BJ (cell line): ENCODE measurements at places on chromosomes 11 and 22.

- no peak for DNase-seq
Observed at GRCh38 chr11:73875380-73875779, 1.3 kb downstream of the COA4 start.

- DNase-seq = no peak
Observed at GRCh38 chr22:23385678-23386631, 194.1 kb downstream of the IGLL1 start.

DNA sequence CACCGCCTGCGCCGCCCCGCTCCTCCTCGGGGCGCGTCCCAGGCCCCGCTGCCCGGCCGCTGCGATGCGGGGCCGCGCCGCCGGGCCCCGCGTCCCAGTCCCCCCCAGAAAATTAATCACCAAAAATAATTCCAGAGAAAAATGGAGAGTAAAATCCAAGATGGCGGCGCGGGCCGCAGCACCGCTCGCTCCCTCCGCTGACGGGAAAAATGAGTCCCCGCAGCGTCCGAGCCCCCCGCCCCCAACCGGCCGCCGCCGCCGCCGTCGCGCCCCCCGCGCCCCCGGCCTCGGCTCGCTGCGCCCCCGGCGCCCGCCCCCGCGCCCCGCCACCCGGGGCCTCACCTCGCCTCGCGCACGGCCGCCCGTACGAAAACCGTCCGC is at the start of gene KMT5B:
Gene KMT5B (minus strand): TSS at position 162 of the 381 bp plus-strand sequence. CDS start 23,220 bp downstream, outside the sequence.
- DNase-seq = no peak

- DNase-seq = no peak
Observed at GRCh38 chr11:117302228-117302627, 11.1 kb downstream of the BACE1-AS start.

DNA sequence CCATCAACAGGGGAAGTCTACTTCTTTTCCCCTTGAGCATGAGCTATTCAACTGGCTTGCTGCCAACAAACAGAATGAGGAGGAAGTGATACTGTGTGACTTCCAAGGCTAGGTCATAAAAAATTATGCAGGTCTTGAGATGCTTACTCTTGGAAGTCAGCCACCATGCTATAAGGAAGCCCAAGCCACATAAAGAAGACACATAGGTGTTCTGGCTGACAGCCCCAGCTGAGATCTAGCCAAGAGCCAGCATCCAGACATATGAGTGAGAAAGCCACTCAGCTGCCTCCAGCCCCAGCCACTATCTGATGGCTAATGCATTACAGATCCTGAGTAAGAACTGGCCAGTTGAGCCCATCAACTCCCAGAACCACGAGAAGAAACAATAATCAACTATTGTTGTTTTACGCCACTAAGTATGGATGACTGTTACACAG is 31.0 kb upstream of the PPP2R1B start:
- no peak for DNase-seq

GRCh38 chr11:119671051-119671450 is 57.9 kb downstream of the NECTIN1 start:
- peak; percentile 1 for DNase-seq

GRCh38 chr11:130308886-130309285 is 5.8 kb downstream of the ZBTB44 start:
- no peak for DNase-seq

DNA sequence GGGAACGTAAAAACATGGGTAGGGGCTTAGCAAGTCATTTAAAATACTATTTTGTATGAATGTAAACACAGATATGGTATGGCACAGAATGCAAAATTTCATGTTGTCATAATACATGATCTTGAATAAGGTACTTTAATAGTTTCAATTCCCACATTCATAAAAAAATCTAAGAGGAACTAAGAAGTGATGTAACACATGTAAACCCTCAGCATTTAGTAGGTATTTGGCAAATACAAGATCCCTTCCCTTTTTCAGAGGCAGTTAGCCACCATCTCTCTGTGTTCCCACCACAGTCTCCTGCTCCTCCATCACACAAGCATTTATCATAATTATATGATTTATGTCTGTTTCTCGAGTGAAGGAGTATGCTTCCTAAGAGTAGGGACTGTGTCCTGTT is 251.8 kb downstream of the TENM4 start:
- no peak for DNase-seq

GRCh38 chr11:27313157-27313821 is 49.7 kb downstream of the CCDC34 start:
- DNase-seq = no peak

DNA sequence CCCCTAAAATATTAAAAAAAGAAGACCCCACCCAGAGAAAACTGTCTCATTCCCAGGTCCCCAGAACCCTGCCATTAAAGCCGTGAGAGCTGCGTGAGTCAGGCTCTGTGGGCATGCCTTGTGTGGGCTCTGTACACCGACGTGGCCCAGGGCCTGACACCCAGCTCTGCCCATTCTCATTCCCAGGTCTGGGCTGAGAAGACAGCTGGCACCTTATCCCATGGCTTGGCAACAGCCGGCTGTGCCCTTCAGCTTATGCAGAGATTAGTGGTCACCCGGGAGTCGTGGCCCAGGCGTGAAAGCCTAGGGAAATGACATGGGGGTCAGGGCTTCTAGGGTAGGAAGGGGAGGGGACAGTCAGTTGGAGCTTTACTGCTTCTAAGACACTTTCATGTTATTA is 31.9 kb downstream of the OTOG start:
- DNase-seq = no peak

- no peak for DNase-seq
Observed at GRCh38 chr11:76379807-76380158, 1.1 kb downstream of the THAP12 start.

DNA sequence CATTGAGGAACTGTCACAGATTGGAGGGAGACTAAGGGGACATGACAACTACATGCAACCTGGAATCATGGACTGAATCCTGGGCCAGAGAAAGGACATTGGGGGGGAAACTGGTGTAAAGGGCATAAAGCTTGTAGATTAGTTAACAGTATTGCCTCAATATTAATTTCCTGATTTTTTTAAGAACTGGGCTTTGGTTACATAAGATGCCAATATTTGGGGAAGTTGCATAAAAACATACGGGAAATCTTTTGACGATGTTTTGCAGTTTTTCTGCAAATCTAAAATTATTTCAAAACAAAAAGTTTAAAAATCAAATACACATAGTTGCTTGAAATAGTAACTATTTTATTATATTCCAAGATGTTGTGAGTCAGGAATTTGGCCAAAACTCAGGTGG is 2.9 kb upstream of the FOLR3 start:
- no peak for DNase-seq

DNA sequence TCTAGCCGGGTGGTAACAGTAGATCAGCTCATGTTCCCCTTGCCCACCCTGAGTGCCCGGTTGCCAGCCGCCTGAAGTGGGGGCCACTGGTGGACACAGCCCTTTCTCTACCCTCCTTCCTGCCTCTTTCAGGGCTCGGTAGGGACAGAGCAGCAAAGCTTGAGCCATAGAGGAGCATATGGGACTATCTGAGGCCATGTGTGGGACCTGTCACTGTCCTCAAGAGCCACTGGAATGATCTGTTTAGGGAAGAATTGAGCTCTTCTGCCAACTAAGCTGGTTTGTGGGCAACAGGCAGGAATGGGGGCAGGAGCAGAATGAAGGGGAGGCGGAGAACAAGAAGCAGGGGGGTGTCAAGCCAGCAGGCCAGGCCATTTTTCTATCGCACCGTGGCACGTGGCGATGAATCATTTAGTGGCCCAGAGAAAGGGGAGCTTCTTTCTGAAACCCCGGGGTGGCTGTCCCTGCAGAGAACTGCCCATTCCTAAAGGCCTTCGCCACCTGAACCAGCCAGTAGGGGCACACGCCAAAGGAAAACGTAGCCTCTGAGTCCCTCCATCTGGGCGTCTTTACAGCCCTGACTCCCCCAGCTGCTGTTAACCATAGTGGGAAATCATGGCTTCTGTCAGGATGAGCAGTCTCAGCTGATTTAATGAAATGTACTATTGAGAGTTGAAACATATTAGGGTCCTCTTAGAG is 8.8 kb downstream of the ASPHD2 start:
- no peak for DNase-seq

DNA sequence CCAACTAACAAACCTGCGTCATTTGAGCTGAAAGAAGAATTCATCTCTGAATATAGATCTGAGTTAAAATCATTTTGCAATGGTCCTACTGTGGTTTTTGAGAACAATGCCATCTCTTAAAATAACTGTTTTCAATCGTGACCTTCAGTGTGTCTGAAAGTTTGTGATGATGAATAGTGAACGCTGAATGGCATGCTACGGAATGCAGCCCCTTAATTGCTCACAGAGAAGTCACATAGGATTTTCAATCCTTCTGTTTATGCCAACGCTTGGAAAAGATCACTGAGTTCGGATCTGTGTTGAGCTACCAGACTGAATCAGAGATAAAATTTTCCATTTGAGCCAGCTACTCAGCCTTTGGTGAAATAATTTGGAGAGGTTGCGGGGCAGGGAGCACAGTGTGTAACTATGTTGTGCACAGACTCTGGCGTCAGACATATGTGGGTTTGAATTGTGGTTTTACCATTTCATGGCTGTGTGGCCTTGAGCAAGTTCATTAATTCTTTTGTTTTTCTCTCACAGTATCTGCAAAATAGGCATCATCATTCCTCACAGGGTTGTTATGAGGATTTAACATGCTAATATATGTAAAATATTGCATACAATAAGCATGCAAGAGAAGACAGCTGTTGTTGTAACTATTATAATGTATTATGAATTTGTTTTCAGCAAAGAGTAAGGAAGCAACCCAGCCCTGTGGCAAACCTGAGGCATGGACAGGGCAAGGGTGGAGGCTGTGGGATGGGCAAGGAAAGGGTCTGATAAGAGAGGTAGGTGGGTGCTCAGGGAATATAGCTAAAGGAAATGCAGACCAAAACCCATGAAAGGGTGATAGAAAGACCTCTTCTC is 679.9 kb downstream of the KCNA4 start:
- DNase-seq = no peak

- DNase-seq = peak; percentile 60
Observed at GRCh38 chr11:65637794-65638419, at the start of gene SIPA1. Gene SIPA1 (plus strand): TSS chr11:65638101. CDS start chr11:65640922, 2,821 bp downstream.

- DNase-seq = no peak
Observed at GRCh38 chr11:120747850-120748814, 236.6 kb downstream of the GRIK4 start.

GRCh38 chr11:133681901-133682300 is 149.6 kb upstream of the OPCML start:
- DNase-seq = no peak

GRCh38 chr11:72573072-72573854 is 101.0 kb downstream of the PDE2A start:
- DNase-seq = no peak

DNA sequence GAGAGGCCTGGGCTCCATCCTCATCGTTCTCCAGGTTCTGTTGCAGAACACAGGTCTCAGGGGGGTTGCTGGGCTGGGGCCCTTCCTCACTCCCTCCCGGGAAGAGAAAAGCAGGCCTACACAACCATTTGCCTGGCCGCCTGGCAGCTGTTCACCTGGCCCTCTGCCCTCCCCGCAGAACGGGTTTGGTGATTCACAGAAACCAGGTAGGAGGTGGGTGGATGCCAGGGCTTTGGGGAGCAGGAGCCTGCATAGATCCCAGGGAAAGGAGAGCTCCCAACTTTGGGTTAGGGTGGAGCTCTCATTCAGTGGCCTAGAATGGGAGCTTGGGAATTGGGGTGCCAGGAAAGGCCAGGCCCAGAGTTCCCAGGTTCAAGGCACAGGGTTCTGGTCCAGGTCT is 995 bp downstream of the TMEM134 start:
- no peak for DNase-seq

- DNase-seq = no peak
Observed at GRCh38 chr11:78339483-78339882, 78.1 kb downstream of the GAB2 start.

- DNase-seq = no peak
Observed at GRCh38 chr11:10597877-10598351, 29.4 kb upstream of the LYVE1 start.

- DNase-seq = no peak
Observed at GRCh38 chr11:28833169-28833568, 725.0 kb downstream of the METTL15 start.

- DNase-seq = no peak
Observed at GRCh38 chr22:30047364-30047738, 32.9 kb upstream of the HORMAD2 start.

GRCh38 chr11:110525883-110526282 is 96.1 kb downstream of the FDX1 start:
- peak; percentile 74 for DNase-seq

- no peak for DNase-seq
Observed at GRCh38 chr11:74347381-74347780, 35.9 kb upstream of the P4HA3 start.

DNA sequence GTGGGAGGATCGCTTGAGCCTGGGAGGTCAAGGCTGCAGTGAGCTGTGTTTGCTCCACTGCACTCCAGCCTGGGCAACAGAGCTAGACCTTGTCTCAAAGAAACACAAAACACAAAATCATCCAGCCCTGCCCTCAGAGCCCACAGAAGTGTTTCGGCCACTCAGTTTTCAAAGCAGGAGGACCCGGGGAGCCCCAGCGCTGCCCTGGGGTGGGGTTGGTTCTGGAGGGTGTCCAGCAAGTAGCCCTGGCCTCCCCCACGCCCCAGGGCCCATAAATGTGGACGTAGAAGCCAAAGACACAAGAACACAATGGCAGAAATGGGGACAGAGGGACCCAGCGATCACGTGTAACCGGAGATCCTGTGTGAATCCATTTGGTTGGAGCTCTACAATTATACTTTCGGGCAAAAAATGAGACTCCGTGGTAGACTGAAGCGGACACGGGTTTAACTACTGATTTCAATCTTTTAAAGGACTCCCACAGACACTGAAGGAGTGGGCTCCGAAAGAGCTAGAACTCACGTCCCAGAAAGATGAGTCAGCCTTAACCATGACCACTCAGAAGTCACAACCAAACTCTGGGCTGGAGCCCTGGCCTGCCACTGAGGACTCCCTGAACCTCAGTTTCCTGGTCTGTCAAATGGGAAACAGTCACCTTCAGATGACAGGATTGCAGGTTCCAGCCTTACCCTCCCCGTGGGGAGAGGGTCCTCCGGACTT is 9.0 kb upstream of the CYTH4 start:
- DNase-seq = peak; percentile 52

DNA sequence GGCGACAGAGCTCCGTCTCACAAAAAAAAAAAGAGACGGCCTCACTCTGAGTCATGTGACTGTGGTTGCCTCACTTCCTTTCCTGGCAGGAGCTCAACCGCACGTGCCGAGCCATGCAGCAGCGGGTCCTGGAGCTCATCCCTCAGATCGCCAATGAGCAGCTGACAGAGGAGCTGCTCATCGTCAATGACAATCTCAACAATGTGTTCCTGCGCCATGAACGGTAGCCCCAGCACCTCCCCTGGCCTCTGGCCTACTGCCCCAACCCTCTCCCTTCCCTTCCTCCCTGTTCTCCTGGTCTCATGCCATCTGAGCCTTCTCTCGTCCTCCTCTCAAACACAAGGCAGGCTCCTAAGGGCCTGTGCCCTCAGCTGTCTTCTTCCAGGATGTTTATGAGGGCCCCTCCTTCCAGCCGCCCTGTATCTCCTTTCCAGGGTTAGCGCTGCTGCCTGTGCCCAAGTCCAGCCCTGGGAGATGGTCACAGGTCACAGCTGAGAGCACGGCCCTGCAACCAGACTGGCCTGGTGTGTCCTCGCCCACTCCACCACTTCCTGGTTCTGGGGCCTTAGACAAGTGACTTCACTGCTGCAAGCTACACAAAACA is 30.7 kb downstream of the TOM1 start:
- no peak for DNase-seq
